ENCODE measurements at places on chromosomes 13 and 19.

- DNase-seq, result no peak
Observed at GRCh38 chr13:109874484-109875454, 88.4 kb upstream of the IRS2 start.

DNA sequence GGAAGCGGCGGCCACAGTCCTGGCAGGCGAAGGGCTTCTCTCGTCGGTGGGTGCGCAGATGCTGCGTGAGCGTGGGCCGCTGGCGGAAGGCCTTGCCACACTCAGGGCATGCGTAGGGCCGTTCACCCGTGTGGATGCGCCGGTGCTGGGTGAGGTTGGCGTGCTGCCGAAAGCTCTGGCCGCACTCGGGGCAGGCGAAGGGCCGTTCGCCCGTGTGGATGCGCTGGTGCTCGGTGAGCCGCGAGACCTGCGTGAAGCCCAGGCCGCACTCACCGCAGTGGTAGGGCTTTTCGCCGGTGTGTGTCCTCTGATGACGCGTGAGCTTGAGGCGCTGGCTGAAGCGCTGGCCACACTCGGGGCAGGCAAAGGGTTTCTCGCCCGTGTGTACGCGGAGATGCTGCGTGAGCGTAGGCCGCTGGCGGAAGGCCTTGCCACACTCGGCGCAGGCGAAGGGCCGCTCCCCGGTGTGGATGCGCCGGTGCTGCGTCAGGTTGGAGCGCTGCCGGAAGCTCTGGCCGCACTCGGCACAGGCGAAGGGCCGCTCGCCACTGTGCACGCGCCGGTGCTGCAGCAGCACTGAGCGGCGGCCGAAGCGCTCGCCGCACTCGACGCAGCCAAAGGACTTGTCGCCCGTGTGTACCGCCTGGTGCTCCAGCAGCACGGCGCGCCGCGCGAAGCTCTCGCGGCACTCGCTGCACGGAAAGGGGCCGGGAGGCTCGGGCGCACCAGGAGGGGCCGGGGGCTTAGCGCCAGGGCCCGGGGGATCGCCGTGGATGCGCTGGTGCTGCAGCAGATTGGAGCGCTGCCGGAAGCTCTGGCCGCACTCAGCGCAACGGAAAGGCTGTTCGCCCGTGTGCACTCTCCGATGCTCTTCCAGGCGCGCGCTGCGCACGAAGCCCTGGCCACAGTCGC lies 4.0 kb upstream of the UBE2M start:
- no peak for DNase-seq

- peak; percentile 76 for DNase-seq
Observed at GRCh38 chr19:10603084-10603872, 16.2 kb upstream of the AP1M2 start.

GRCh38 chr19:17348700-17349099 lies 11.3 kb downstream of the GTPBP3 start:
- no peak for DNase-seq

GRCh38 chr19:4983346-4984105 lies 14.6 kb downstream of the KDM4B start:
- DNase-seq, result no peak

DNA sequence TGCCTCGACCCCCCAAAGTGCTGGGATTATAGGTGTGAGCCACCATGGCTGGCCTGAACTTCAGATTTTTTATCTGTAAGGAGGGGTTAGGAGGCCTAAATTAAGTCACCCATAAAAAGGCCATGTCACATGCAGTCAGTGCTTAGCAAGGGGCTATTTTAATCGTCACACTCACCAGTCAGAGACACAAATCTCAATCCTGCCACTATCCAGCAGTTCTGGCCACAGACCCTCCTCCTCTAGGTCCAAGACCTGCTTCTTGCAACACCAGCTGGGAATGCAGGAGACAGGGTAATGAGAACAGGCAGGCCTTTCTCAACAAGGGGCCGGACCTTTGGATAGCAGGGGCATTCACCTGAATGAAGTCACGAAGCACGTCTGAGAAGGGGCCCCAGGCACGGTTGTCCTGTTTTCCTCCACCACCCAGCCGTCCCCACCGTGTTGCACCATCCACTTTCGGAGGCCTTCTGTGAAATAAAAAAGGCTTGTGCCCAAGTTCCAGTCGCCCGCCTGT lies 1.4 kb downstream of the FBXO27 start:
- DNase-seq, result no peak
